ENCODE measurements at places on chromosomes 16 and 17.

DNA sequence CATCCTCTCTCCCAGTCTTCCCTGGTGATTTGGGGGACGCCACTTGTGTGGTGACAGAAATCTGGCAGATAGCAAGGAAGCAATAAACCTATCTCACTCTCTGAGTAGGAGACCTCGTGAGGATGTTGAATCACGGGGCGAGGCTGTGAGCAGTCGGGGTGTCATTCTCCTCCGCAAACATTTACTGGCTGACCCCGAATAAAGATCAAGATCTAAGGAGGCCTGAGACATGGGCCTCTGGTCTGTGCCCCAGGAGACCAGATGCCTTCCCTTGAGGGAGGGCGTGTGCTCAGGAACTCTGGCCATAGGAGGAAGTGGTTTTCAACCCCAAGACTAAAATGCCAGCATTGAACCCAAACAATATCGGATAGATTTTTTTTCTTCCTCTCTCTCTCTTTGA, 53.1 kb downstream of the FOXL1 start:
- DNase-seq = no peak

DNA sequence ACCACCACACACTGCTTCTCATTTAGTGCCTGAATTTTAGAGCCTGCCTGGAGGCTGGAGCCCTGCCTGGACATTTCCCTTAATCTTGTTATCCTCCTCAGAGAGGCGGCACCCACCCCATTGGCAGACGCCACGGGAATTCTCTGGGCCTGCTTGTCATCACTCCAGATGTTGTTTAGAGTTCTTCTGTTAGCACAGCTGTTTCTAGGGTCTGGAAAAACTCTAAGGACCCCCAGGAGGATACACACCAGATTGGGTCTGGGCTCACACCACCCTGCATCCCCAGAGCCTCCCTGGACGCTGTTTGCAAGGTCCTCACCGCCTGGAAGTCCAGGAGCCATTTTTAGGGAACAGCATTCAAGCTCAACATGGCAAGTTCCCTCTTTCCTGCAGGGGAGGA, 565 bp upstream of the XAF1 start:
- no peak for DNase-seq

DNA sequence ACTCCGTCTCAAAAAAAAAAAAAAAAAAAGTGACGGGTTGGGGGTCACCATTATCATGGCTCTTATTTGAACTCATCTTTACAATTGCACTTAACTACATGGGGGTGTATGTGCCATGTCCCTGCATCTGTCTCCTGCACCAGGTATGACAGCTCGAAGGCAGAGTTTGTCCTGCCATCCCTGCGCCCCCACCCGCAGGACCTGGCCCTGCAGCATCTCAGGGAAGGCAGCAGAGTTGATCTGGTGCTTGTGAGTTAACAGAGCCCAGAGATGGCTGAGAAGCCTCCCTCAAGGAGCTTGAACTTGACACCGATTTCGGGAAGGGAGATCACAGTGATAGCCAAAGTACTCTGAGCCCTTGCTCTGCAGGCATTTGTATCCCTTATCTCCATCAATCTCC, 44.8 kb downstream of the C16orf82 start:
- DNase-seq = no peak

- no peak for DNase-seq
Measured at GRCh38 chr17:68080411-68081150, 45.0 kb downstream of the KPNA2 start.

GRCh38 chr16:3950343-3951193, 70.1 kb upstream of the CREBBP start:
- DNase-seq = no peak

GRCh38 chr17:63405741-63406261, 40.3 kb downstream of the CYB561 start:
- DNase-seq = peak; percentile 62

- DNase-seq = peak; percentile 66
Measured at GRCh38 chr17:42438600-42439567, 15.8 kb upstream of the CAVIN1 start.

- DNase-seq = no peak
Measured at GRCh38 chr17:70654706-70655105, 485.4 kb downstream of the KCNJ2 start.

- no peak for DNase-seq
Measured at GRCh38 chr17:62712171-62712581, 84.7 kb downstream of the MRC2 start.

DNA sequence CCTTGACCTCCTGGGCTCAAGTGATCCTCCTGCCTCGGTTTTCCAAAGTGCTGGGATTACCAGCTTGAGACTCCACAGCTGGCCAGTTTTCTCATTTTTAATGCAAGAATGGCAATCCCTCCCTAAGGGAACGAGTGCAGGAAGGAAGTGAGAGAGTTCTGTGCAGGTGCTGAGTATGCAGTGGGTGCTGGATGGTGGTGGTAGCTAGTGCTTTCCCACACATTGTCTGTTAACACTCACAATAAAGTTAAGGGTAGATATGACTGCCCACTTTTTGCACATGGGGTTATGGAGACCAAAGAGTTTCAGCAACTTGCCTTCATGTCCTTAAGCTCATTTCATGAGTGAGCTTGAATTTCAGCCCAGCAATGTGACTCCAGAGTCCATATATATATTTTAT, 18.5 kb downstream of the RGS9 start:
- DNase-seq = no peak

- peak; percentile 61 for DNase-seq
Measured at GRCh38 chr17:48577946-48578615, at the start of gene HOXB4. Gene HOXB4, minus strand, starts transcription at chr17:48578350. Its CDS starts 31 bp downstream, at chr17:48578319.

DNA sequence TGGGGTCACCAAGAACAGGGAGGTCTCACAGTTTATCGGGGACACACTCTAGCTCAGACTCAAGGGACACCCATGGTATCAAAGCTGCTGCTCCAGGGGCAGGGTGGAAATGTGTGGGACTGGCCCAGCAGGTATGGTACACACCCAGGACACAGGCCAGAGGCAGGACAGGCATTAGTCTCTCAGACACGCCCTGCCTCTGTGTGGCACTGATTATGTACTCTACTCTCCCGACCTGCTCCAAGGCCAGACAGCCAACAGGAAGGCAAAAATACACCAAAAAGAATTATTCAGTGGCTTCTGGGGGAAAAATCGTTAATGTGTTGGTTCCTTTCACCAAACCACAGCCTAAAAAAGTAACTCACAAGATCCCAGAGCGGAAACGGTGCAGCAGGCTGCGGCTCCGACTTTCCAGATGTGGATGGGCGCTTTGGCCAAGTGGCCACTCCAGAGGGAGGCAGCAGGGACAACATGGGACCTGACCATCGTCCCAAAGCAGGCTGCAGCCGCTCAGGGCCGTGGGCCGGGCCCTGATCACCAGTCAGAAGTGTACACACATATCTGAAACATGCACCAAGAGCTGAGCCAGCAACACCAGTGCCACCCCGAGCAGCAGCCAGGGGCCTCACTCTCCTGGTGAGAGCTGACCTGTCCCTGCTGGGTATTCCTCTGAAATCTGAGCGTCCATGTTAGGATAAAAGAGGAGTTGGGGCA, 1.0 kb upstream of the SIRT7 start:
- DNase-seq = peak; percentile 35
